ENCODE measurements at places on chromosomes 2 and 18.

GRCh38 chr2:21453723-21454450 lies 330.1 kb downstream of the TDRD15 start:
- DNase-seq, result no peak

DNA sequence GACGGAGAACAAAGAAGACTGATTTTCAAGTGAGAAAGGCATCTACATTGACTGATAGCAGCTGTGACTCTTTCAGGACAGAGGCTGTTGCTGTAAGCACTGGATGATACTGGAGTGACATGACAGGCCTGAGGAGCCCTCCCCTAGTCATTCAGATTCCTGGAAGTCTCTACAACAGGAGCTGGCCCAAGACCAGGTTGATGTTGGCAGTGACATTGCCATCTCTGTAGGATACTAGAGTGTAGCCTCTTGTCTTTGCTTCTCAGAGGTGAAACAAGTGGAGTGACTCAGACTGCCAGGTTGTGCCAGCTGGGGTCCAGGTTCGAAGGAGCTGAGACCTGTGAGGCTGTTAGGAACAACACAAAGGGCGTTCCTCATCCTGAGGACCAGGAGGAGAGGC lies 44.7 kb upstream of the SH3RF3 start:
- no peak for DNase-seq

DNA sequence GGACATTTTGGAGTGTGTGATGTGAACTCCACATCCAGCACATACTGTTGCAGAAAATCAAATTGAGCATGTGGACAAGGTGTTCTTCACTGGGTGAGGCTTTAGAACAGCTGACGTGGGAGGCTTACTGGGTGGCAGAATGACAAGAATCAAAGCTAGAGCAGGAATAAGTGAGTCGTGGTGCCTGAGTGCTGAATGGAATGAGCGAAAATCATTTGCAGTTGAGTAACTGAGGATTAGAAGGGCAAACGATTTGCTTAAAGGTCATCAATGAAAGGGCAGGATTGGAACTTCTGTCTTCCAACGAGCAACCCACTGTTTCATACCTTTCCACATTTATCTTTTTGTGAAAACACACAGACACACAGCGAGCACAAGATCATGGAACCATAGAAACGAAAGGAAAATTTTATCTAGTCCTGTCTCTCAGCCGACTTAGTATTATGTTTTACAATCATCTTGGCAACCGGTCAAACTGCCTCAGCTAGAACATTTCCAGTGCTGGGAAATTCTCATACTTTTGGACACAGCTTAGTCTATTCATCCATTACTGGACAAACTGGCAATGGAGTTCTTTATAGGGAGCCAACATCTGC lies 7.2 kb upstream of the DAW1 start:
- peak; percentile 78 for DNase-seq

GRCh38 chr2:178258916-178259315 lies 64.6 kb downstream of the OSBPL6 start:
- no peak for DNase-seq

DNA sequence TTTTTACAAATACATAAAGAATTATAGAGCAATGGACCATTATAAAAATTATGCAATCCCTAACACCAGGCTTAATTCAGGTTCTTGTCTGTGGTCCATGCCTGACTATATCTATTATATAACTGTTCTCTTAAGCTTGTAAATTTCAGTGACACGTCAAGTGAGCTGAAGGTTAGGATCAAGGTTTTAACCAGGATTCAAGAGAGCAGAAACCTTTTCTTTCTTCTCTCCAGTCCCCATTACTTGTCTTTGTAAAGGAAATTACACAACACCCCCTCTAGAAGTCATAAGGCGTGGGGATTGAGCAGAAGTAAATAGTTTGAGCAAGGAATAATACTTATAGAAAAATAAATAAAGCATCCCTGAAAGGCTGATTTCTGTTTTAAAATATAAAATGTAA lies 122.0 kb downstream of the ZNF521 start:
- DNase-seq, result no peak

- DNase-seq, result no peak
Observed at GRCh38 chr2:172901913-172902312, 166.3 kb downstream of the RAPGEF4 start.

DNA sequence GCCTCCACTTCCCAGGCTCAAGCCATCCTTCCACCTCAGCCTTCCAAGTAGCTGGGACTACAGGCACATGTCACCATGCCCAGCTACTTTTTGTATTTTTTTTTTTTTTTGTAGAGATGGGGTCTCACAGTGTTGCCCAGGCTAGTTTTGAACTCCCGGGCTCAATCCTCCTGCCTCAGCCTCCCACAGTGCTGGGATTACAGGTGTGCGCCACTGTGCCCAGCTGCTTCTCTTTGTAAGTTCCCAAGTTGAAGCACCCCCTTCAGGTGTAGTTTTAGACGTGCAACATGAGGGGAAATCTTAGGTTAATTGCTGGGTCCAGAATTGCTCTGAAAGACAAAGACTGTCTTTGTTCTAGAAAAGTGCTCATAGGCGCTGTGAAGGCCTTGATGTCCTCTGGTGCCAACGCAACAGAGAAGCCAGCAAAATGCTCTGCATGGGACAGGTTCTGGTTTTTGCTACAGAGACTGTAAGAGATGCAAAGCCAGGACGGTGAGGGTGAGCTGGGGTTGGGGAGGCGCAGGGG lies 46.6 kb downstream of the RRM2 start:
- DNase-seq, result no peak

- DNase-seq, result peak; percentile 81
Observed at GRCh38 chr2:133421516-133422324, 146.5 kb downstream of the NCKAP5 start.

DNA sequence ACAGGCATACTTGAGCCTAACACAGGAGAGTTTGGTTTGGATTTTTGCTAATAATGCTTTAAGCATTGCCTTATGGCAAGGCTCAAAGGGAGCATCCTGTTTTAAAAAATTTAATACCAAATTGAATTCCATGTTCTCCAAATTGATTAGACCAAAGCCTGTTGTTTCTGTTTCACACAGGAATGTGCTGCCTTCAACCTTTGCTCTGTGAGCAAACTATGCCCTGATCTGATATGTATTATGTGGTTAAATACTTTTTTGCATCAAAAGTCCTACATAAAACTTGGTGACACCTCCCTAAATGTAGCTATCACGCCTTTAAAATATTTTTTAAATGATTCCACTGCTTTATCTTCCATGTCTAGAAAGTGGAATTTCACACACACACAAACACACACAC lies 691.4 kb downstream of the CPS1 start:
- no peak for DNase-seq

GRCh38 chr2:37600735-37601134 lies 70.7 kb downstream of the CDC42EP3 start:
- no peak for DNase-seq

Measured in fibroblast of lung (primary cell).